ENCODE measurements at places on chromosomes 4 and X.

DNA sequence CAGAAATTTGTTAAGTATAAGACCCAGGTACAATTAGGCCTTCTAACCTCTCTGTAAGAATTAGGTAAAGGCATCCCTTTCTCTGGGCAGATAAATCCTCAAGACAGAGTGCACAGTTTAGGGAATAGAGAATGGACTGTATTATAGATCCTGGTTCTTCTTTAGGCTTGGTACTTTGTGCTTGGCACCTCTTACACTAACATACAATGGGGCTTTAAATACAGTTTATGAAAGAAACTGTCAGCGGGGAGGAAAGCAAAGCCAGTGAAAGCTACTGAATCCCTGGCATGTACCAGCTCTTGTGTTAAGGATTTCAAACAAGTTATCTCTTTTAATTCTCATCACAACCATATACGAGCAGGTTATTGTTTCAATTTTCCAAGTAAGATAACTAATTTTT lies 1350.0 kb downstream of the ADGRL3 start:
- no peak for DNase-seq

GRCh38 chr4:94803181-94803580 lies 45.4 kb downstream of the BMPR1B start:
- DNase-seq = no peak

DNA sequence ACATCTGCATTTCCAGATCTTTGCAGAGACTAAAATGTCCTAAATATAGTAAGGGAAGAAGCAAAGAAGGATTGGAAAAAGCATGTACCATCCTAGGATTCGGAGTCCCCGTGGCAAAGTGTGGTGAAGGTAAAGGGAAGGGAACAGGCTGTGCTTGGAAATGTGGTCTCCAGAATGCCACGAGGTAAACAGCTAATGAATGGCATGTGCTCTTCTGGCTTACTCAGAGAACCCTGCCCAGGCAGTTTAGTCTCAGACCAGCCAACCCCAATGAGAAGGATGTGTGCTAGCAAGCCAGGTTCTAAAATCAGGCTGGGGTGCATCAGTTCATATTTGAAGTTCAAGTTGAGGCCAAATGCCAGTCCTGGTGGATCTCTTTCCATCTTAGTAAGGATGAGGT lies 113.1 kb downstream of the RS1 start:
- DNase-seq = no peak

DNA sequence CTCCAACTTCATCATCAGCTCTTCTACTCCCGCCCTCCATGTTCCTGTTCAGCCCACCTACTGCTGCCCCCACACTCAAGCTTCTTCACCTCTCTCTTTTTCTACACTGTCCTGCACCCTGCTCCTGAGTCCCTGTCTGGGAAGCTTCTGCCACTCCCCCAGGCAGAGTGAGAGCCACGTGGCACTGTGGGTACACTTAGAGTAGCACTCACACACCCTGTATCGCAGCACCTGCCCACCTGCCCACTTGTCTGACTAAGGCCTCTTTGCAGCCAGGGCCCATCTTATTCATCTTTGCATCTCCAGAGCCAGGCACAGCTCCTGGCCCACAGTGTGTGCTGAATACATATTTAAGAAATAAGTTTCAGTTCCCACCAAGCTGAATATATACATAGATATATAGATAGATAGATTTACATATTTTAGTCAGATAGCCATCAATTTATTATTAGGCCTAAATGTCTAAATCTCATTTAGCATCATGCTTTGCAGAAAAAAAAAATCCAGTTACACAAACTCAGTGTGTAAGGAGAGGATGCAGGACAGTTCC lies 24.9 kb downstream of the CCDC149 start:
- DNase-seq = no peak

GRCh38 chrX:72079607-72080006 lies 52.1 kb downstream of the RTL5 start:
- DNase-seq = no peak

DNA sequence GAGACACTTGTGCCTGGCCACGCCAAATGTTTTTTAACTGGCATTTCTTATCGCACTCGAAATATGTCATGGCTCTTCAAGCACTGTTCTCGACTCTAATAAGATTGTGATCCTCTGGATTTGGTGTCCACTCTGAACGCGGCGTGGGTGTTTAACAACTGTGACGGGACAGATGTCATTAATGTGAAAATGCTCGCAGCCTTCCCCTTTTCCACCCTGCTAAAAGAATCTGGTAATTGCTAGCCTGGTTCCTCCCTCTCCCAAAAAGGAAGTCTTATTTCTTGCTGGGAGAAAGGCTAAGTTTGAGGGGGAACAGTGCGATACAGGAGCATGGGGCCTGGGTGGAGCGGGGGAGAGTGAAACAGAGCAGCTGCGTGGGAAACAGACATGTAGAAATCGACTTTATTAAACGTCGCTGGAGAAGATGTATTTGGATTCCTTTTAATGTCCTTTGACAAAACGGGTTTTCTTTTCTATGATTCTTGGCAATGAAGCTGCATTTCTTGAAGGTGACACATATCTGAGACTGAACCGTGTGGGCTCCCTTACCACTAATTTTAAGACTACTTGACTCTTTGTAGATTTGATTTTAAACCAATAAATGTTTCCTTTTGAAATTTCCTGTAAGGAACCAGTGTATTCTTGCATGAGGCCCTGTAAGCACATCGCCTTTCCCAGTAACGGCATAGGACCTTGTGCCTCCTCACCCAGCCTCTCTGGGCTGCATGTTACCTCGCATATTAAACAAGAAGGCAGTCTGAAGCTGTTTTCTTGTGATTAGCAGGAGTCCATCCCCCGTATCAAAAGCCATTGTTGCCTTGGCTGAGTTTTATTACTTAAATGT lies 17.8 kb downstream of the TBC1D1 start:
- no peak for DNase-seq

- peak; percentile 2 for DNase-seq
Measured at GRCh38 chr4:56655627-56656345, 25.3 kb downstream of the HOPX start.
